ENCODE measurements at places on chromosomes 16 and 17. TPM values are rescaled to one million over a fixed set of nuclear protein-coding genes. Genes with fewer than 3 reads are reported as not detected.

- H3K27me3 ChIP-seq, result no peaks in the 10 kb centered on the region
- peak; percentile 92 for DNase-seq
- H3K27ac ChIP-seq, result peak overlapping the region; percentile 92
- no peak overlapping the region for H3K4me3 ChIP-seq
- no peaks in the 10 kb centered on the region for H3K36me3 ChIP-seq
Measured at GRCh38 chr17:28282596-28282995, 36.4 kb upstream of the TMEM97 start.

GRCh38 chr17:28343491-28343932, 8.0 kb downstream of the TNFAIP1 start:
- peaks cover 16% of the 10 kb centered on the region for H3K4me1 ChIP-seq
- H3K36me3 ChIP-seq, result peaks cover 79% of the 10 kb centered on the region
- H3K27ac ChIP-seq, result no peak overlapping the region
- H3K27me3 ChIP-seq, result no peaks in the 10 kb centered on the region
- no peak overlapping the region for H3K4me3 ChIP-seq

GRCh38 chr16:85592700-85593493, 20.2 kb upstream of the GSE1 start:
- H3K4me1 ChIP-seq, result peaks cover 5% of the 10 kb centered on the region
- no peak overlapping the region for H3K27ac ChIP-seq
- H3K36me3 ChIP-seq, result no peaks in the 10 kb centered on the region

DNA sequence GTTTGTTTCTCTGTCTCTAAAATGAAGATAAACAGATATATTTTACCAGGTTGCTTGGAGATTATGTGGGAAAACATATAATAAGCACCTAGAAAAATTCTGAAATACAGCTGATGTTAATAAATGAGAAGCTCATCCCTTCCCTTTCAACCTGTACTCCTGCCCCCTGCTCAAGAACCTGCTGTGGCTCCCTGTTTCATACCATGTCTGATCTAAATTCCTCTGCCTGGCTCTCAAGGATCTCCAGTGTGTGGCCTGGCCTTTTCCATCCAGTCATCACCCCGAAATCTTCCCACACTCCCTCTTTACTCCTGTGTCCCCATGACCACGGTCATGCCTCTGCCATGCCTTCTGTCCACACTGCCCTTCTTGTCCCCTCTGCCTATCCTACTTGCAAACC, 19.4 kb upstream of the DLX4 start:
- no peak overlapping the region for H3K27ac ChIP-seq
- H3K4me3 ChIP-seq, result no peak overlapping the region
- no peak for DNase-seq
- peaks cover 78% of the 10 kb centered on the region for H3K27me3 ChIP-seq
- no peaks in the 10 kb centered on the region for H3K36me3 ChIP-seq
- H3K4me1 ChIP-seq, result no peaks in the 10 kb centered on the region

DNA sequence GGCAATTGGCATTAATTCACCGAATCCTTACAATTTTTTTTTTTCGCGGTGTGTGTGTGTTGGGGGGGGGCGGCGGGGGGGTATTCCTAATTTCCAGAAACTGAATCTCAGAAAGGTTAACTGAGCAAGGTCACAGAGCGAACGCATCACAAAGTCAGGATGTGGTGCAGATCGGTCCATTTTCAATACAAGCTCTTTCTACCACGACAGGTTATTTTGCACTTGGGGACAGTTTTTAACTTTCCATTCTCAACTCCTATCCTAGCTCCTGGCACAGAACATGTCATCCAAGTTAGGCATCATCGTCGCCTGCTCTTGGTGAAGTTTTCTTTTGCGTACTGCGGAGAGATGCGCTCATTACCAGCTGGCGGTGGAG, 15.4 kb upstream of the ERN1 start:
- H3K36me3 ChIP-seq, result peaks cover 7% of the 10 kb centered on the region
- H3K4me3 ChIP-seq, result peak overlapping the region; percentile 56
- H3K27me3 ChIP-seq, result no peaks in the 10 kb centered on the region
- DNase-seq, result no peak
- peak overlapping the region; percentile 42 for H3K27ac ChIP-seq

DNA sequence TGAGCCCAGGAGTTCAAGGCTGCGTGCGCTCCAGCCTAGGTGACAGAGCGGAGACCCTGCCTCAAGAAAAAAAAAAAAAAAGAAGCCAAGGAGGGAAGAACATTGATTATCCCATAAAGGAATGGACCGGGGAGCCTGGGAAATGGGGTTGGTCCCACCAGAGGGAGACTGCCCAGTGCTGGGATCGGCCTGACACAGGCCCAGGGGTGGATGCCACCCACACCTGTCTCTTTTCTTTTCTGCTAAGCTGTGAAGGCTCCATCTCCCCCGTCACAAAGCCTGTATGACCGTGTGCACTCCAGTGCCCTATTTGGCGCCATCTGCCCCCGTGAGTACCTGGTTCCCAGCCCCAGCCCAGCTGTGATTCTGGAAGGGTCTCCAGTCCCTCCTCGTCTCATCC, 15.7 kb downstream of the UBALD1 start:
- no peaks in the 10 kb centered on the region for H3K4me1 ChIP-seq
- no peak overlapping the region for H3K4me3 ChIP-seq
- H3K27me3 ChIP-seq, result peaks cover 35% of the 10 kb centered on the region
- no peak for DNase-seq
- H3K36me3 ChIP-seq, result no peaks in the 10 kb centered on the region

DNA sequence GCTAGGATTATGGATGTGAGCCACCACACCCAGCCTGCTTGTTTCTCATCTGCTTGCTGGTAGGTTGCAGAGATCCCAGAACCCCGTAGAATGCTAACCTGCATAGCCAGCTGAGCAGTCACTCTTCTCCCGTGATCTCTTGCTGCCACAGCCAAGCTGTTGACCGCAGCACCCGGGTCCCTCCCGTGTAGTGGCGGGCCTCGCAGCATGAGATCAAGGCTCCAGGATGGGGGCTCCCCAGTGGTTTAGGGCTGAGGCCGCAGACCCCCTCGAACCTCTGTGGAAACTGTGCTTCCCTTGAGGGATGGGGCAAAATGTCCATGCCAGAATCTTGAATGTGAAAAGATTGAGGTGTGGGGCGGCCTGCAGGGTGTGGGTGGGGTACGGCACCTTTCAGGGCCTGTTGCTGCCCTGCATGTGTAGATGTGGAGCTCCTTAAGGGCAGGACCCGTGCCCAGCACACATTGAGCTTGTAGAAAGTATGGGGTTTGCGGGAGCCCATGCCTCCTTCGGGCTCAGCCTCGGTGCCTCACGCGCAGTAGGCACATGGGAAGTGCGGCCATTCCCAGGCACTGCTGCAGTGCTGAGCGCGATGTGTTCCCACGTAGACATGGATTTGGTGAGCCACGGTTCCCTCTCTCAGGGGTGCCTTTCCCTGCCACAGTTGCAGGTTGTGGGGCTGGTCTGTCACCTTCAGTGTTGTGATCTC, 99.9 kb downstream of the BANP start:
- H3K27me3 ChIP-seq, result no peaks in the 10 kb centered on the region
- H3K36me3 ChIP-seq, result peaks cover 12% of the 10 kb centered on the region
- H3K27ac ChIP-seq, result no peak overlapping the region
- H3K4me1 ChIP-seq, result peaks cover 2% of the 10 kb centered on the region
- no peak for DNase-seq
- H3K4me3 ChIP-seq, result no peak overlapping the region

GRCh38 chr17:57988301-57989250, 522 bp upstream of the VEZF1 start:
- no peaks in the 10 kb centered on the region for H3K27me3 ChIP-seq
- peaks cover 19% of the 10 kb centered on the region for H3K4me1 ChIP-seq
- H3K27ac ChIP-seq, result peak overlapping the region; percentile 90
- H3K4me3 ChIP-seq, result peak overlapping the region; percentile 99
- peak; percentile 66 for DNase-seq

GRCh38 chr17:32382526-32383223, 32.7 kb downstream of the ZNF207 start:
- no peak for DNase-seq
- no peaks in the 10 kb centered on the region for H3K27me3 ChIP-seq
- peaks cover 21% of the 10 kb centered on the region for H3K36me3 ChIP-seq
- H3K4me3 ChIP-seq, result no peak overlapping the region

GRCh38 chr16:84532855-84533486, 28.5 kb upstream of the MEAK7 start:
- no peak for DNase-seq
- H3K36me3 ChIP-seq, result no peaks in the 10 kb centered on the region
- no peaks in the 10 kb centered on the region for H3K27me3 ChIP-seq
- no peak overlapping the region for H3K4me3 ChIP-seq
- peaks cover 16% of the 10 kb centered on the region for H3K4me1 ChIP-seq

DNA sequence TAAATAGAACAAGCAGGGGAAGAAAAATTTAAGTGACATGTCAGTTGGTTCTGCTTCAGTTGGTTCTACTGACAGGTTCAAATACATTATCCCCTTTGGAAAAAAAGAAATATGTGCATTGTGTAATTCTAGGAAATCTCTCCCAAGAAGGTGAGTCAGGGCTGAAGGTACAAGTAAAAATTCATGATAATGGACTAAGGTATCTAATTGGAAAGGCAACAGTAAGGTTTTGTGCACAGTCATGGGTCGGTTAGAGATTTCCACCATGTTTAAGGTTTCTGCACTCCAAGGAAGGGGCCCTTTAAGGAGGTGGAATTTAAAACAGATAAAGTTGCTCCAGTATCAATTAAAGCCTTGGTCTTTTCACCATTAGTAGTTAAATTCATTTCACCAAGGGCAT, 17.9 kb upstream of the B4GALNT2 start:
- no peaks in the 10 kb centered on the region for H3K36me3 ChIP-seq
- H3K27me3 ChIP-seq, result peaks cover 16% of the 10 kb centered on the region
- no peak for DNase-seq
- no peaks in the 10 kb centered on the region for H3K4me1 ChIP-seq
- no peak overlapping the region for H3K4me3 ChIP-seq

- H3K4me3 ChIP-seq, result no peak overlapping the region
- peaks cover 12% of the 10 kb centered on the region for H3K4me1 ChIP-seq
- no peaks in the 10 kb centered on the region for H3K36me3 ChIP-seq
- H3K27me3 ChIP-seq, result no peaks in the 10 kb centered on the region
- no peak for DNase-seq
Measured at GRCh38 chr17:62712171-62712581, 84.7 kb downstream of the MRC2 start.

GRCh38 chr17:19830061-19830460, 37.7 kb downstream of the ULK2 start:
- no peaks in the 10 kb centered on the region for H3K27me3 ChIP-seq
- H3K27ac ChIP-seq, result no peak overlapping the region
- no peak for DNase-seq
- no peak overlapping the region for H3K4me3 ChIP-seq
- peaks cover 14% of the 10 kb centered on the region for H3K36me3 ChIP-seq
- no peaks in the 10 kb centered on the region for H3K4me1 ChIP-seq

- H3K27me3 ChIP-seq, result peaks cover 44% of the 10 kb centered on the region
- no peaks in the 10 kb centered on the region for H3K4me1 ChIP-seq
- DNase-seq, result no peak
- H3K27ac ChIP-seq, result no peak overlapping the region
Measured at GRCh38 chr17:31398381-31399311, 7.2 kb downstream of the RAB11FIP4 start.

GRCh38 chr17:76278952-76279741, 14.0 kb downstream of the UBALD2 start:
- peaks cover 4% of the 10 kb centered on the region for H3K36me3 ChIP-seq
- H3K27me3 ChIP-seq, result no peaks in the 10 kb centered on the region
- no peak overlapping the region for H3K27ac ChIP-seq
- peak; percentile 62 for DNase-seq

DNA sequence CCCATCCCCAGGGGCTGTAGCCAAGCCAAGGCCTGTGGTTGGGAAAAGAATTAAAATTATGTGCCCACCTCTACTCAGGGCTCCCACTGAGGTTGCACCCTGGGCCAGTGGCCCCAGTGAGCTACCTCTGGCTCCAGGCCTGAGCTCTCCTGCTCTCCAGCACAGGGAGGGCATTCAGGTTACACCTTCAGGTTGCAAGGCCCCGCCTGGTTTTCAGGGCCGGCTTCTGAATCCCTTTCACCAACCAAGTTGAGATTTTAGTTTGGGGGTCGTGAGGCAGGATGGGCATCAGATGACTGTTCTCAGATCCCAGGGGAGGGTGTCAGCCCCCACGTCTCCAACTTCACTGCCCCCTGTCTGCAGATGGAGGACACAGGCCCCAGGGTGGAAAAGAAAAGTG, 8.0 kb upstream of the KATNB1 start:
- no peaks in the 10 kb centered on the region for H3K4me1 ChIP-seq
- no peak overlapping the region for H3K4me3 ChIP-seq
- DNase-seq, result no peak

DNA sequence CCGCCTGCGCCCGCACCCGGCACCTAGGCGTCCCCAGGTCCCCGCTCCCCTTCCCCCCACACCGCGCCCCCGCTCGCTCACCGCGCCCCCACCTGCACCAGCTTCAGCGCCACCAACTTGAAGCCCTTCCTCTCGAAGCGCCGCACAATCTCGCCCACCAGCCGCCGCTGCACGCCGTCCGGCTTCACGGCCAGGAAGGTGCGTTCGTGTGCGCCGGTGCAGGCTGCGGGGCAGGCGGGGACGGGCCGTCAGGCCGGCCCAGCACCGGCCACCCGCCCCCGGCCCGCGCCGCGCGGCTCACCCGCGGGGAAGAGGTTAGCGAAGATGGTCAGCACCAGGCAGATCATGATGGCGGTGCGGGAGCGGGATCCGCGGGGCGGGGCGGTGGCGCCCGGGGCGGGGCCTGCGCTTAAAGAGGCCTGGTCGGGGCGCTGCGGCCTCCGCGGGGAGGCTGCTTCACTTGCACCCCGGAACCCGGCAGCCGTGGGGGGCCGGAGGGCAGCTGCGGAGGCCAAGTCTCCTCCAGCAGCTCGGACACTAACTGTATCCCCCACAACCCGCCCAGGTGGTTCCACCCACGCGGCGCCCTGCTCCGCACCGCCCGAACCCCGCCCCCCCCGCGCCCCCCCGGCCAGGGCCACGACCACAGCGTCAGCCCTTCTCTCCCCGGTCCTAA, at the start of gene NME3:
NME3 (minus strand) TSS at position 356 of the 676 bp plus-strand sequence; CDS start at position 347, 9 bp downstream.
- H3K27me3 ChIP-seq, result no peaks in the 10 kb centered on the region
- peaks cover 33% of the 10 kb centered on the region for H3K36me3 ChIP-seq
- DNase-seq, result peak; percentile 56

DNA sequence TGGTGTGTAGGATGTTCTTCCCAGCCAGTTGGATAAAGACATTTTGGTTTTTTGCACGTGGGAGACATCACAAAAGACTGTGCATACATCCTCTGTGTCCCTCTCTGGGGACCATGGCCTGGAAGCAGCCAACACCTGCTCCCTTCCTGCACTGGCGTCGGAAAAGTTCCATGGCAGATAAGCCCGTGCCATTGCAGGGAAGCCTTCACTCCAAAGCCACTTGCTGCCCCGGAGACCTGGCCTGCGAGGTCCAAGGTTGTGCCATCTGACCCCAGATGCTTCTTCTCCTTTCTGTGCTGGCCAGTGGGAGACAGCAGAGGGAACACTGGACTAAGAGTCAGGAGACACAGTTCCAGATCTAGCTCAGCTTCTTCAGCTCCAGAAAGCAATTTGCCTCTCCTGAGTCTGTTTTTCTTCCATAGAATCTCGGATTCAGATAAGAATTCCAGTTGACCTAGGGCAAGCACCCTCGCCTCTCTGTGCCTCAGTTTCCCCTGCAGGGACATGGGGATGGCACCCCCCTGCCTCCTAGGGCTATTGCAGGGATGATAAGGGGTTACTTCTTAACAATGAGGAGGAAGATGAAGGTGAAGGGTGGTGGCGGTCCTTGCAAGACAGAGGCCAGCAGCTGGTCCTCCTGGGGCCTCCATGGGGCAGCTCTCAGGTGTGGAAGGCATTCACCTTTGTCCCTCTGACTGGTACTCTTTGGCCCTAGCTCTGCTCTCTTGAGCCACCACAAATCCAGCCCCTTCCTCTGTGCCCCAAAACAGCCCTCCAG, 134.2 kb downstream of the CMIP start:
- H3K36me3 ChIP-seq, result no peaks in the 10 kb centered on the region
- no peak for DNase-seq
- H3K4me3 ChIP-seq, result no peak overlapping the region
- H3K27ac ChIP-seq, result no peak overlapping the region
- no peaks in the 10 kb centered on the region for H3K27me3 ChIP-seq

FAM117A gene
- 0.72 TPM for total RNA-seq

UTS2R gene
- not detected for total RNA-seq

TTLL6 gene
- total RNA-seq, result not detected

ZACN gene
- total RNA-seq, result not detected

ACSF2 gene
- total RNA-seq, result 18.5 TPM

NPIPA8 gene
- 1.1 TPM for total RNA-seq

GNG13 gene
- not detected for total RNA-seq

RHBDF2 gene
- total RNA-seq, result 1.3 TPM
